GM19239 (cell line): ENCODE measurements at places on chromosomes 1 and 21.

GRCh38 chr1:182998482-182998881 lies 24.7 kb upstream of the LAMC1 start:
- no peak for DNase-seq

DNA sequence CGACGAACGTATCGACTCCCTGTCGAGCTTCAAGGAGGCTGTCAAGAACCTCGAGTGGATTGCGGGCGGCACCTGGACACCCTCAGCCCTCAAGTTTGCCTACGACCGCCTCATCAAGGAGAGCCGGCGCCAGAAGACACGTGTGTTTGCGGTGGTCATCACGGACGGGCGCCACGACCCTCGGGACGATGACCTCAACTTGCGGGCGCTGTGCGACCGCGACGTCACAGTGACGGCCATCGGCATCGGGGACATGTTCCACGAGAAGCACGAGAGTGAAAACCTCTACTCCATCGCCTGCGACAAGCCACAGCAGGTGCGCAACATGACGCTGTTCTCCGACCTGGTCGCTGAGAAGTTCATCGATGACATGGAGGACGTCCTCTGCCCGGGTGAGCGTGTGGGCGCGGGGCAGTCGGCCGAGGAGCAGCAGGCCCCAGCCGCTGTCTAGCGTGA lies 28.0 kb downstream of the COL6A2 start:
- no peak for DNase-seq

DNA sequence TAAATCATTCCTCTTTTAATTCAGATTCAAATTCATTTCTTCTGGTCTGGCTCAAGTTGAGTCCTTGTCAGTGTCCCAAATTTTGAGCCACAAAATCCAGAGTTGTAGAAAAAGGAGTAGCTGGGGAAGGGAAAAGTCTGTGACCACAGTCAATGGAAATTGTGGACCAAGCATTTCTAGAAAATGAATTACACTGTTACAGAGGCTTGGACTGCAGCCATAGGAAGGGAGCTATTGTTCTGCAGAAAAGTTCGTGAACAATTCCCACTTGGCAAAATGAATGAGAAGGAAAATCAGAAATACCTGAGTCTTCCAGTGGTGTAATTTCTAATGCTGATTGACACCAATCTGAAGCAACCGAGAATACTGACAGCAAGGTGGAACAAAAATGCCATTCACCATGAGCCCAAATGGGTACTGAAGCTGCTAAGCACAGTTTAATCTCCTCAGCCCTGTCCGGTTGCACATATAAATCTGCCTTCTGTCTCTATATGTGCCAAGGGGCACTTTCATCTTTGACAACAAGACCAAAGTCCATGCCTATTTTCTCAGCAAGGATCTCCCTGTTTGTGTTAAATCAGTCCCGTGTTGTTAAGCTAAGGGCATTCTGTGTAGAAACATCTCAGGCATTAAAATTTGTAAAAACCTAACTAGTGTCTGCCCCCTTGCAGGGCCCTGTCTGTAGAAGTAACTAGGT lies 51.3 kb downstream of the TEX35 start:
- no peak for DNase-seq

DNA sequence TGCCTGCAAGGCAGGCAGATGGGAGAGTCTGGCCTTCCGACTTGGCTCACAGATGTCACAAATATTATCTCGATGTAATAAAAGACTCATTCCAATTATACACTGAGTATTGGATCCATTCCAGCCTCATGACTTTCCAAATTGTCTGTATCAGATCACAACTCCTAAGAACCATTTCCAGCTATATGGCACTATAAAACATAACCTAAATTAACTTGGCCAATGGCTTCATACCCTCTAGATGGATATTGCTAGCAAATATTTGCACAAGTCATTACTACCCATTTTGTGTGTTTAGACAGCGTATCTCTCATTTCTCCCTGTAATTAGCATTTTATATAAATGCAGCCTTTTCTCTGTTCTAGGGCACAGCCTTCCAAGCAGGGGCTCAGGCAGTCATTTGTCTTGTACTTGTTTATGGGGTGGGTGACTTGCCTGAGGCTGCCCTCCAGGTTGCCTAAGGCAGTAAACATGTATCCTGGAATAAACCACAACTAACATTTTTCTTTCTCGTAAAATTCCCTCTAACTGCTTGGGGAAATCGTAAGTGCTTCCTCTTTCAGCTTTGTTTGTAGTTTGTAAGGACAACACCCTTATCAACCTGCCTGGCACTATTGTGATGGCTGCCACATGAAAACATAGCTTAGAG lies 70.6 kb upstream of the KCNJ6 start:
- DNase-seq: no peak

DNA sequence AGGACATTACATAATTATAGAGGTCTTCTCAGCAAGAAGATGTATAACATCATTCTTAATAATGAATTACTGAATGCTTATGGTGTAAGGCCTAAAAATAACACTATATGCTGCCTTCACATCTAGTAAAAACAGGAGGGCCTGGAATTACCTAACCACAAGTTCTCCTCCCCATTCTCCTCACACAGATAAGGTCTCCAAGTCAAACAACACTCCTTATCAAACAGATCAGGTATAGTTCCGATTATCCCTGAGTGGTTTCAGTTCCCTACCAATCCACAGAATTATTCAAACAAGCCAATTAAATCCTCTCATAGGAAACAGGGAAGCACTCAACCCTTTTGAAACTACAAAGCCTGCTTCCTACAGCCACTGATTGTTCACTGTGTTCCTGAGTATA lies 4.0 kb upstream of the AGBL4 start:
- no peak for DNase-seq

DNA sequence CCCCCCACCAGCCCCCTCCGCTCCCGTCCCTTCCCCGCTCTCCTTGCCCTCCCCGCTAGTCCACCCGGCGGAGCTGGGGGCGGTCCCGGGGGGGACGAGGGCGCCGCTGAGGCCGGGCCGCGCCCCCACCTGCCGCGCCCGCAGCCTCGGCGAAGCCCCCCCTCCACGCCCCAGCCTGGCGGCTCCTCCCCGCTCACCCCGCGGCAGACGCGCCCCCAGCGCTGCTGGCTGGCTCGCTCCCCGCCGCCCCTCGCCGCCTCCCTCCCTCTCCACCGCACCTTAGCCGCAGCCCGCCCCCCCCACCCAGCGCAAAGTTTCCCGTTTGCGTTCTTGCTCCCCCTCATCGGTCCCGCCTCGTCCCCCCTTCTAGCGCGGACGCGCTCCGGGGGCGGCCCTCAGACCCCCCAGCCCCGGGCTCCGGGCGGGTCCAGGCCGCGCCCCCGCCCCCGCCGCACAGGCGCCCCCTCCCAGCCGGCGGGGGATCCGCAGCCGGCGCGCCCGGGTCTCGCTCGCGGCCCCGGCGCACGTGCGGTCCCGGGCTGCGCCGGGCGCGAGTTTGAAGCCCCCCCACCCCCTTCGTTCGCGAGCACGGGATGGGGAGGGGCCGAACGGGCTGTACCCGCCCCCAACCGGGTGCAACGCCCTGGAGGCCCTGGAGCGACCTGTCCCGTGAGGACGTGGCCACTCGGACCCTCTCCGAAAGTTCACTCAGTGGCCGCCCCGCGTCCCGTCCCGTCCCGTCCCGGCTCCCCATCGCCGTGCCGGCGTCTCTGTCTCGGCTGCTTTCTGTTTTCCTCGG lies 623 bp downstream of the PTPRF start:
- no peak for DNase-seq

- DNase-seq: no peak
Observed at GRCh38 chr1:99663501-99663900, 17.6 kb downstream of the PALMD start.
